ENCODE measurements at places on chromosomes 11 and 22.

- no peak for DNase-seq
Measured at GRCh38 chr11:9784602-9785315, 120.9 kb downstream of the SWAP70 start.

GRCh38 chr11:859394-860131 is 16.9 kb downstream of the TSPAN4 start:
- DNase-seq, result no peak

GRCh38 chr22:49948958-49949913 is 11.3 kb upstream of the PIM3 start:
- no peak for DNase-seq

DNA sequence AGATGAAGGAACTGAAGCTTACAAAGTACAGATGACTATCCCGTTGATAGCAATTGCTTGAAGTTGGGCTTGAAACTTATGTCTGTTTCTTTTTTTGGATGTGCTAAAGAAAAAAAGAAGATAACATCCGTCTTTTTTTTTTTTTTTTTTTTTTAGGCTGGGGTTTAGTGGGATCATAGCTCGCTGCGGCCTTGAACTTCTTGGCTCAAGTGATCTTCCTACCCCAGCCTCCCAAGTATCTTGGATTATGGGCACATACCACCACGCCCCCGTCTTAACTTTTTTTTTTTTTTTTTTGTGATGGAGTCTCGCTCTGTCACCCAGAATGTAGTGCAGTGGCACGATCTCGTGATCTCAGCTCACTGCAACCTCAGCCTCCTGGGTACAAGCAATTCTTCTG is 40.8 kb upstream of the SCN3B start:
- no peak for DNase-seq

- no peak for DNase-seq
Measured at GRCh38 chr11:36508743-36509142, 1.3 kb downstream of the TRAF6 start.

DNA sequence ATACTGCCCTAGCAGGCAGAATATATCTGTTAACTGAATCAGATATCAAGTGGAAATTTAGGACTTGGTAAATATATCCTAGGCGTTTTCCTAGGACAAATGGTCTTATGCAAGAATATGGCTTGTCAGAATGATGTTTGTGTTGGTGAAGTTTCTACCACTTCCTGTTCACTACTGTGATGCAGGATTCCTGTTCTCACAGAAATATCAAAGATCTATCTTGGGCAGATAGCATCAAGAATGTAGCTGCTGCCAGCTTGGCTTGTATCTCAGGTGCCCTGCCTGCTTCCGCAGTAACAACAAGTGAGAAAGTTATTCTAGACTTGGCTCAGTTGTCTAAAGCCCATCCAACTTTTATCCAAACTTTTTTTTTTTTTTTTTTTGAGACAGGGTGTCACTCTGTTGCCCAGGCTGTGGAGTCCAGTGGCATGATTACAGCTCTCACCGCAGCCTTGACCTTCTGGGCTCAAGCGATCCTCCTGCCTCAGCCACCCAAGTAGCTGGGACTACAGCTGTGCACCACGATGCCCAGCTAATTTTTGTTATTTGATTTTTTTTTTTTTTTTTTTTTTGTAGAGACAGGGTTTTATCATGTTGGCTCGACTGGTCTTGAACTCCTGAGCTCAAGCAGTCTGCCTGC is 61.3 kb downstream of the PPME1 start:
- DNase-seq, result no peak

DNA sequence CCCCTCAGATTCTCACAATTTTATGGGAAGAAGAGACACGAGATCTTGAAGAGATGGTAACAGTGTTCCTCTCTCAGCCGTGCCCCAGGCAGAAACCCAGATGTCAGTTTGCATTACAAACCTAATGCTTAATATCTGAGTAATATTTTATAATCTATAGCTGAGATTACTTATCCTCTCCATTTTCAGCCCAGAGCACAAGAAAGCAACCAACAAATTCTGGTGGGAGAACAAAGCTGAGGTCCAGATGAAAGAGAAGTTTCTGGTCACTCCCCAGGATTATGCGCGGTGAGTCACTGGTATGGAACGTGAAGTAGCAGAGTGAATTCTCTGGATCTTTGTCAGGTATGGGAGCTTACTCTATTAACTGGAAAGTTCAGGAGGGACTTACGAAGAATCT is 884 bp downstream of the CENATAC start:
- no peak for DNase-seq

DNA sequence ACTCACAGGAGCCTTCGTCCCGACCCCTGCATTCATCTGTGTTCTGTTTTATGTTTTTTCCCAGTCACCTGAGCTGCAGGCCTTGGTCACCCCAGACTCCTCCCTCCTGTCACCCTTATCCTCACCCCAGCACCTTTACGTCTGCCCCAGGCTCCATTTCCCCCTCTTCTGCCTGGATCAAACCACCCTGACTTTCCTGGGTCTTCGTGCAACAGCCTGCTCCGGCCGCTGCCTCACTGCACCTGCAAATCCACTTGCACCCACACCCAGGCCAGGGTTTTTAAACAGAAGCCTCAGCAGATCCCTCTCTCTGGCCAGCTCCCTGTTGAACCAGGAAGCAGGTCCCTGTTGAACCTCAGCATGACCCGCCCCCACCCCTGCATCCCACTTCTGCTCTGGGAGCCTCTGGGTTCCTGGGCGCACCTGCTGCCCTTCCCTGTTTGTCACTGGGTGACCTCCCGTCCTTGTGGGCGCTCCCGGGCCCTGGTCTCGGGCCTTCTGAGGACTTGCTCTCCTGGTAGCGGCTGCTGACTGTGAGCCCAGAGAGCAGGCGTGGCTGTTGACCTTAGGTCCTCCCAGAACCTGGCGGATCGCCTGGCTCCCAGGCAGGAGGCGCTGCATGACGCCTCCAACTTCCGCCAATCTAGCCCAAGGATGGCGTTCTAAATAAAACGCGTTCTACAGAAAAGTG is 12.8 kb downstream of the MAPK8IP2 start:
- no peak for DNase-seq

DNA sequence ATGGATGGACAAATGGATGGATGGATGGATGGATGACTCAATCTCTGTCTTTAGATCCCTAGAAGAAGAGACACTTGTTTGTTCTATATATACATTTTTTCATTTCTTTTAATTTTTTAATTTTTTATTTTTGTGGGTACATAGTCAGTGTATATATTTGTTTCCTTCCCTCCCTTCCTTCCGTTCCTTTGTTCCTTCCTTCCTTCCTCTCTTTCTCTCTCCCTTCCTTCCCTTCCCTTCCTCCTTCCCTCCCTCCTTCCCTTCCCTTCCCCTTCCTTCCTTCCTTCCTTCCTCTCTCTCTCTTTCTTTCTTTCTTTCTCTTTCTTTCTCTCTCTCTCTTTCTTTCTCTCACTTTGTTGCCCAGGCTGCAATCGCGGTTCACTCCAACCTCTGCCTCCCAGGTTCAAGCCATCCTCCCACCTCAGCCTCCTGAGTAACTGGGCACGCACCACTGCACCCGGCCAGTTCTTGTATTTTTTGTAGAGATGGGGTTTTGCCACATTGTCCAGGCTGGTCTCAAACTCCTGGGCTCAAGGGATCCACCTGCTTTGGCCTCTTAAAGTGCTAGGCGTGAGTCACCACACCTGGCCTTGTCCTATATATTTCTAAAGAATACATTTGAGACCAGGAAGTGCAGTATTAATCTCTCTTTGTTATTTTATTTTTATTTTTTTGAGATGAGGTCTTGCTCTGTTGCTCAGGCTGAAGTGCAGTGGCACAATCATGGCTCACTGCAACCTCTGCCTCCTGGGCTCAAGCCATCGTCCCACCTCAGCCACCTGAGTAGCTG is 42.5 kb upstream of the AQP11 start:
- DNase-seq, result no peak

GRCh38 chr11:22456993-22457762 is 119.0 kb downstream of the SLC17A6 start:
- no peak for DNase-seq

DNA sequence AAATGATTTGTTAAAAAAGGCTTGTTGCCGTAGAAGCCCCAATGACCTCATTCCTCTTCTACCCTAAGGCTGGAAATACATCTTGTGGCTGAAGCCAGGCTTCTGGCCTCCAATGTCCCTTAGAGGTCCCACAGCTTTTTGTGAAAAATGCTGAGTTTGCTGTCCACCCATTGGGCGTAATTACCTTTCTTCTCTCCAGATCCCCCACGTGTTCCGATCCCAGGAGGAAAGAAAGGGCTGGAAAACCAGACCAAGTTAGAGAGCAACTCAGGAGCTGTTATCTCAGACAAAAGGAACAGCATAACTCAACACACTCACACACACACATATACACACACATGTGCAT is 154.2 kb downstream of the MIAT start:
- DNase-seq, result no peak

GRCh38 chr22:26708256-26709009 is 51.0 kb downstream of the MIAT start:
- DNase-seq, result no peak

DNA sequence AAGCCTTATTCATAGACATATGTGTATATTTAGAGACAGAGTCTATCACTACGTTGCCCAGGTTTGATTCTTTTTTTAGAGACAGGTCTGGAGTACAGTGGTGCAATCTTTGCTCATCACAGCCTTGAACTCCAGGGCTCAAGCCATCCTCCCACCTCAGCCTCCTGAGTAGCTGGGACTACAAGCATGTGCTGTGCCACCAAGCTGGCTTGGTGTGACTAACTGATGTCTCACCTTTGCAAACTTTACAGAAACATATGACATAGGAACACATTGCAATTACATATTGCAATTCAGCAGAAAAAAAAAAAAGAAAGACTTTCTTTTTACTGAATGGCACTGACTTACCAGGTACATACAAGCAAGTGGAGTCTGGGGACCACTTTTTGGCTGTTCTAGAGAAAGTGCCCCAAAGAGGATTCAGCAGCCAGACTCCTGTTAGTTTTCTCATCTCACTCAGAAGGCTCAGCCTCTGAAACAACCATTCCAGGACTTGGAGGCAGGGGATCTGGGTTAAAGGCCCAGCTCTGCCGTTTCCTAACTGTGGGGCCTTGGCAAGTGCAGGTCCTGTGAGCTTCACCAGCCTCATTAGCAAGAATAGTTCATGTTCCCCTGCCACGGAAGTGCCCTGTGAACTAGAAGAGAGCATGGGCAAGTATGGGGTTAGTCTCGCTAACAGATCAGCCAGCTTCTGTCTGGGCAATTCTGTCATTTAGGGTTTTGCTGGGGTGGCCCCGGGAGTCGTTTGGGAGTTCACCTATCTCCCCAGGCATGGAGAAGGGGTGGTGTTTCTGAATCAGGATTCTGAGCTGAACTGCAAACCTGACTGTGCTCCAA is 11.3 kb upstream of the NFAM1 start:
- DNase-seq, result no peak

GRCh38 chr11:43558556-43559127 is 121.9 kb upstream of the HSD17B12 start:
- DNase-seq, result no peak

- no peak for DNase-seq
Measured at GRCh38 chr22:23772649-23773473, at the start of gene MMP11. MMP11 (plus strand) TSS chr22:23772849; CDS start chr22:23772871, 22 bp downstream.

Data from stimulated activated CD8-positive, alpha-beta memory T cell treated with anti-CD3 and anti-CD28 coated beads, Interleukin-7, amount 100 ng/mL, for 1 hour (primary cell).